Activated effector memory CD4-positive, alpha-beta T cell treated with Interleukin-2 at 50 U/mL for 16 hours (primary cell): ENCODE measurements at places on chromosomes 7 and 10.

- no peak for DNase-seq
Observed at GRCh38 chr10:98919899-98920298, 315.8 kb downstream of the HPSE2 start.

- no peak for DNase-seq
Observed at GRCh38 chr10:77075926-77076325, 561.7 kb downstream of the KCNMA1 start.

DNA sequence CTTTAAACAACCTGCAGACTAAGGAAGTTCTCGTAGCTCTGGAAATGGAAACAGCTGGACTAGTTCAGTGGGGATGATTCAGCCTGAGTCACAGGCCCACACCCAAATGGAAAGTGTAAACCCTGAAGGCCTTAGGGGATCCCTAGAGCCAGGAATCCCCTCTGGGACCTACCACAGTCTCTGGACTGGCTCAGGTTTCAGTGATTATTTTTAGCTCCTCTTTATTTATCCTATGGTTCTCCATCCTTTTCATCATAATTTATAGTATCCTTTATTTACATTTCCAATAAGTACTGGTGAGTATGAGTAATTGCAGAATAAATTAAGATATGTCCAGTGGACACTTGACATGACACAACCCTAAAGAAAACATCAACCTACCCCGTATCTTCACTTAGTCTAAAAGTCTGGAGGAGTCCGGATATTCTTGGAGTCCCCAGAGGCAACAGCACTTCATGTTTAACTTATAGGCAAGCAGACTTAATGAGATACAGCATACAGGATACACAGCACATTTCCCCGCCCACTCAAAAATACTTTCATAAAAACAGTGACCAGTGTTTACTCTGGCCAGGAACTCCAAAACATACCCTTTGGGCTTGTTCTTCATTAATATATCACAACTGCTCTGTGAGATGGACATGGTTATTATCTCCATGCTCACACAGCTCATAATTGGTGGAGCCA, 28.4 kb upstream of the SEMA3E start:
- DNase-seq: no peak

GRCh38 chr7:17521437-17521836, 223.0 kb downstream of the AHR start:
- no peak for DNase-seq

- no peak for DNase-seq
Observed at GRCh38 chr10:57864765-57865680, 402.7 kb downstream of the IPMK start.

- no peak for DNase-seq
Observed at GRCh38 chr7:135492151-135492550, 17.8 kb downstream of the CNOT4 start.

GRCh38 chr7:117048114-117048866, 95.0 kb downstream of the ST7 start:
- DNase-seq: no peak

- no peak for DNase-seq
Observed at GRCh38 chr10:61529208-61529607, 76.0 kb upstream of the TMEM26 start.

DNA sequence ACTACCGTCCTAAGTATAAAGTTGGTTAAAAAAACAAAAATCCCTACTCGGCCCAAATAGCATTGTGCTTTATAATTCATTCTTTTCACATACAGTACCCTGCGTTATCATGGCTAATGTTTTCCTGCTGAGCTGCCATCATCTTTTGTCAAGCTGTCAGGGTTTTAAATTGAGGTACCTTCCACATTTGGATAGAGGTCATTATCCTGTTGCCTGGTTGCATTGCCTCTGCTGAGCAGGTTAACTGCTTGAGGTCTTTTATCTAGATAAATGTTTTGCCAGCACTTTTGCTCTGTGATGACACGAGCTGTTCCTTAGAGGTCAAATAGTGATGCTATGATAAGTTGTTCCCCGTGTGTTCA, 94.4 kb upstream of the FZD1 start:
- no peak for DNase-seq

- DNase-seq: no peak
Observed at GRCh38 chr10:35675846-35676245, 33.8 kb upstream of the FZD8 start.

DNA sequence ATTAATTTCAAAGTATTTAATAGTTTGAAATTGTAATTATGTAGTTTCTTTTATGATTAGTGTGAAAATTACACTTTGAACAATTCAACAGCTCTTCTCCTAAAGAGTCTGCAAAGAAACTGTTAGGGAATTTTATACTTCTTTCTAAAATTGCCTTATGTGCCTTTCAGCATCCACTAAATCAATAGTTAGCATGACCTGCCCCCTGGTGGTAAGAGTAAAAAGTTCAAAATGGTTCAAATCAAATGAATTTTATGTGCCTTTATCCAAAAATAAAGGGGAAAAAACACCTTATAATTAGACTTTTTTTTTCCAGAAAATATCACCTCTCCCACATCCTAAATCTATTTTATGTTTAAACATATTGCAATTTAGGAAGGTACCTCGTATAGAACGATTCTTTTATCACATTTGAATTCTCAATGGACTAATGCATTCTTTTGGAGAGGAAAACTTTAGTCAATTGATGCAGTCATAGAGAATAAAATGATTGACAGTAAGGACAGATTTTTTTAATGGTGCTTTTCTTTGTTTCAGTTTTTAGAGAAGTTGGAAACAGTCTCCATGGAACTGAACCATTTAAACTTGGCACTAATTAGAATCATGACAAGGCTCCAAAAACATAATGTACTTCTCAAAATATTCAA, 163.7 kb downstream of the SEMA3D start:
- no peak for DNase-seq

- DNase-seq: no peak
Observed at GRCh38 chr10:112983444-112984056, 33.5 kb downstream of the TCF7L2 start.

GRCh38 chr7:117621075-117621618, 141.3 kb downstream of the CFTR start:
- DNase-seq: no peak

DNA sequence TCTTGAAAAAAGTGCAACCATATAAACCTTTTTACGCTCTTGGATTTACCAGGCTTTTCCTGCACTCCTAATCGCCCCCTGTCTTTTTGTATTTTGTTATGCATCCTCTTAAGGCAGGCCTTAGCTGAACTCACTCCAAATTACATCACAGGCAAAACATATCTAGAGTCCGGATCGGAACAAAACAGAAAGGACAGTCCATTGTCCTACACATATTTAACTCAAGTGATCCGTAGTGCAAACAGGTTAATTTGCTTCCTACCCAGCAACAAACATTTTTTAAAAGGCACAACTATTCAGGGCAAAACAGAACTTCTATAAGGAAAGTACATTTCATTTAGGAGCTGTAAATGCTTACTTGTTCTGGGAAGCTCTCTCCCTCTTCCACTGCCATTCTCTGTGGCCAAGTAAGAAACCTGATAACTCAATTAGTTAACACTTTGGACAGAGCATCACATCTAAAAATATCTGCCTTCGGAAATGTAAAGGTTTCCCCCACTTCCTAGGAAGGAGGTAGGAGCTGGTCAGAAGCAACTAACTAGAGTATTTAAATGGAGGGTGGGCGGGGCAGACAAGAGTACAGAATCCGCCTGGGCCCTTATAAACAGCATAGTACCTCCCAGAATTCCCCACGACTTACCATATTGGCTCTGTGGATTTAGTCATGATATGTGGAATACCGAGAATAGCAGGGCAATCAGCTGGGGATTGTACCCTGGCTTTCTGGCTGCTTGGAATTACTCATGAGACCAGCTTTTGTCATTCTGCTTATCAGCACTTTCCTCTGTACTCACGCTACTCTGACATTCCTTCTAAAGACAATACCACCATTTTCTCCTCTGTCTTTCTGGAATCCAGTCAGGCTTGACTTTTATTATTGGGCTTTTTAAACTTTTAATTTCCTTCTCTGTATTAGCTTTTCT, 89.5 kb downstream of the ANK3 start:
- no peak for DNase-seq

- DNase-seq: no peak
Observed at GRCh38 chr10:87842776-87843497, 20.4 kb downstream of the KLLN start.

- DNase-seq: no peak
Observed at GRCh38 chr7:70267381-70268120, 669.3 kb downstream of the AUTS2 start.

DNA sequence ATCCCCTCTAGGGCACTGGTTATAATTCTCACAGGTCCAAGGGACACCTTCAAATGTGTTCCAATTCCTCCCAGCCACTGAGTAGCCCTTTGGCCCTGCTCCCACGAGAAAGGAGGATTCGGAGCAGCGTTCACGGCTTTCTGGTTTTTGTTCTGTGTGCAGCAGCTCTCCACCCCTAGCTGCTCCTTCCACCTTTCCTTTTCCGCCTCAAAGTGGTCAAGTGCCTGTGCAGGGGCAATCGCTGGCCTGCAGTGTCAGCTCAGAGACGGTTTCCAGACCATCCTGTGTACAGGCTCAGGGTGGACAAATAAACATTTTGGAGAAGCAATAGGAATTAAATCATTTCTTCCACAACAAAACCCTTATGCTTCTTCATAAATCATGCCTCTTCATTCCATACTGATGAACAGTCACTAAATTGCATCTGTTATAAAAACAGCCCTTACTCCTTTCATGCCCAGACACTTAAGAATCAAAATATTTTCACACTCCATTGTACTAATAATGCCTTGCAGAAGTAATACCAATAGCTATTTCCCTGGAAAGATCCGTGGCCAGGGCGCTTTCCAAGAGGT, 1.1 kb downstream of the KIAA1549 start:
- no peak for DNase-seq

DNA sequence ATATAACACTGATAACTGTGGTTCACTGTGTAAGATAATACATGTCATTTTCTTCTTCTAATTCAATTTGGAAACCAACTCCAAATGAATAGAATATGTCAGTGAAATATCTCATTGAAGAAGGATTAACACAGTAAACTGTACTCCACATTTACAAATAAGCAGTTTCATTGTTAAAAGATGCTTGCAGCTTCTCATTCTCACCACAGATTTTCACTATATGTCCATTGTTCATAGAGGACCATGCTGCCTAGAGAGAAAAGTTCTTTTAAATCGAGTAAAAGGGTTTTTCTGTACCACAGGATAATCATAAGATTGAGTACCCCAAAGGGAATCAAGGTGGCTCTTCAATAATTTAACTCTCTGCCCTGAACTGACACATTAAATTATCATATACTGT, 165.5 kb downstream of the LRRN3 start:
- DNase-seq: no peak

GRCh38 chr10:79983286-79983909, 34.5 kb upstream of the SFTPD start:
- DNase-seq: no peak

- DNase-seq: no peak
Observed at GRCh38 chr10:121288864-121289661, 309.2 kb downstream of the FGFR2 start.

- no peak for DNase-seq
Observed at GRCh38 chr7:83524277-83525075, 124.5 kb downstream of the SEMA3E start.

DNA sequence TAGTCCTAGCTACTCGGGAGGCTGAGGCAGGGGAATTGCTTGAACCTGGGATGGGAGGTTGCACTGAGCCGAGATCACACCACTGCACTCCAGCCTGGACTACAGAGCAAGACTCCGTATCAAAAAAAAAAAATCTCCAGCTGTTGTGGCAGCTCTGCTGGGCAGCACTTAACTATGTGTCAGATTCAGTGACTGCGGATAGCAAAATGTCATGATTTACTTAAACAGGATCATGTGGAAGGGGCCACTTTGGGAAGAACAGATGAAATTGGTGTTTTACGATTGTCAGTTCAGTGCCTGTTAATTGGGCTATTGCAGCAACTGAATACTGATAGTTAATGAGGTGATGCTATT, 15.3 kb downstream of the OGDH start:
- DNase-seq: no peak

GRCh38 chr7:129052441-129052840, 2.5 kb downstream of the TNPO3 start:
- DNase-seq: no peak

DNA sequence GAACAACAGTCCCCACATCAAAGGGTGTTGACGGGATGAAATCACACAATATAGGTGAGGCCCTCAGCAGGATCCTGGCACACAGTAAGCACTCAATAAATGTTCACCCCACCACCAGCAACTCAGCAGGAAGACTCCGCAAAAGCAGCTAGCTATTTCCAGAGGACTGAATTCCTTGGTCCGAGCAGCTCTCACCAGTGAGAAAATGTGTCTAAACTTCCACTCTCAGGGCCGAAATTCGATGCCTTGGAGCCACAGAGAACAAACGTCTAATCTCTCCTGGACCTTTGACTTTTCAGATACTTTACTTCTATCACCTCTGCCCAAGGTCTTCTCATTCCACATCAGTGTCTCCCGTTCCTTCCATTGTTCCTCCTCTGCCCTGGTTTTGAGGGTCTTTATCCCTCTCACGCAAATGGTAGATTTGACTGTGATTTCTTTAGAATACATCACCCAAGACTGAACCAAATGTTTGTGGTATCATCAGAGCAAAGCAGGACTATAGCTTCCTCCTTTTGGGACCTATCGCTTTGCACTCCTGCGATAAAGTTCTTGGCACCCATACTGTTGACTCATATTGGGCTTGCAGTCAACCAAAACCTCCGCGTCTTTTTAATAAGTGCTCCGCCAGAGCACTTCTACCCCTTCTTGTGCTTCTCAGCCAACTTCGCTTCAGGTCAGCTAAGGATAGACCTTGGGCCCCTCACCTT, 903 bp upstream of the NT5C2 start:
- DNase-seq: no peak
